Fibroblast of skin of left biceps (primary cell): ENCODE measurements at places on chromosomes 5 and 9.

DNA sequence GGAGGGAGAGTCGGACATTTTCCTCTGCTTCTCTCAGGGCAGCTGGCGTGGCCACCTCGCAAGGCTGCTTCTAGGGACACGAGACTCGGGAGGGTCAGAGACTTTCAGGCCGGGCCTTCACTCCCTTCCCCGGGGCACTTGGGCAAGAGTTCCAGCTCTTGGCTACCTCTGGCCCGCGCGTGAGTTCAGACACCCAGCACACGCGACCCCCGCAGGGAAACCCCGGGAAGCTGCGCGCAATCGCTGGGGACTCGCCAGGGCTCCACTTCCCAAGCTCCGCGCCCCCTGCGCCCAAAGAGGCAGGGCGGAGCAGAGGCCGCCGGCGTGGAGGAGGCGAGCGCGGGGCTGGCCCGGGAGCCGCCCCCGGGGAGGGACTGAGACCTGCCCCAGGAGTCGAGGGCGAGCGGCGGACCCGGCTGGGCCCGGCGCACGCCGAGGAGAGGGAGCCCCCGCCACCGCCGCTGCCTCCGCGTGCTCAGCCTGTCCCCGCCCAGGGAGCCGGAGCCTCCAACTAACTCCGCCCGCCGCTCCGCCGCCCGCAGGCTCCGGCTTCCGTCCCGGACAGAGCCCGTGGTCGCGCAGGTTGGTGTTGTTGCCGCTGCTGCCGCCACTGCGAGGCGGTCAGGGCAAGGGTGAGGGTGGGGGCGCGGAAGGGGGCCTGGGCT is at the start of gene PAM:
Gene PAM (plus strand): TSS at position 539 of the 665 bp plus-strand sequence. CDS start 110,891 bp downstream, outside the sequence.
- DNase-seq, result no peak

DNA sequence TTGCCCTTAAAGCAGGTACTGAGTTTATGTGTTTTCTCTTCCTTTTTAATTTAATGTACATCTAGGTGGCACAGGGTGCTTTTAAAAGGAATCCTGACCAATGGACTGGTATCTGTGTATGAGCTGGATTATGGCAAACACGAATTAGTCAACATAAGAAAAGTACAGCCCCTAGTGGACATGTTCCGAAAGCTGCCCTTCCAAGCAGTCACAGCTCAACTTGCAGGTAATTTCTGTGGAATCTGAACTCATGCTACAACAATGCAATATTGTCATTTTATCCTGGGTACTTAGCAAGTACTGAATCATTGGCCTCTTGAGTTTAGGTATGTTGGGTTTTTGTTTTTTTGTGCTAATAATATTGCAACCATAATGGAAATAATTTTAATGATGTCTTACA is 14.4 kb upstream of the TMOD1 start:
- no peak for DNase-seq

- no peak for DNase-seq
Observed at GRCh38 chr5:160245506-160246086, 16.3 kb downstream of the FABP6 start.

GRCh38 chr9:89466451-89467277 is 31.2 kb downstream of the SEMA4D start:
- no peak for DNase-seq

DNA sequence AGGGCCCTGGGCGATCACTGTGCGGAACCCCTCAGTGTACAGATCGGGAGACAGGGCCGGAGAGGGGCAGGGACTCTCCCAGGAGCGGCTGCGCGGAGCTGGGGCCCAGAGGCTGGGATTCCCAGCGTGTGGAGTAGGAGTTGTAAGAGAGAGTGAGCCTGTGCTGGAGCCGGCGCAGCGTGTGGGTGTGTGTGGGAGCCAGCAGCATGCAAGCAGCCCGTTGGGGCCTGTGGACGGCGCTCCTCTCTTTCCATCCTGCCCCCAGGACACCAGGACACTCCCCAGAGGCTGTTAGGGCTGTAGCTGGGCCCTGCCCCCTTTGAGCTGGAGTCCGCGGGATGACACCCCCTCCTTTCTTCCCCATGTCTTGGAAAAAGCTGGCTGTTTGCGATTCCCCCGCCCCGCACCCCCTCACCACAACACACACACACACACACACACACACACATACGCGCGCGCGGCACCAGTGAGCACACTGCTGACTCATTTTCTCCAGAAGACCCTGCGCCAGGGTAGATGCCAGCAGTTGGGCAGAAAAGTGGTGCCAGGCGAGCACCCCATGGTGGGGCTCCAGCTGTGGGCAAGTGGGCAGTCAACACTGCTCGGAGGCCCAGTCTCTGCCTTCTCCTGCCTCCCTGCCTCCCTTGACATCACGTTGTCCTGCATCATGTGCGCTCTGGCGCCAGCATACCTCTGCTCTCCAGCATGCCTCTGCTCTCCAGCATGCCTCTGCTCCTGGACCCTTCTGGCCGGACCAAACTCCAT is 1.5 kb downstream of the COL27A1 start:
- DNase-seq, result peak; percentile 49
